Aorta (tissue), 5 donors: ENCODE measurements at places on chromosomes 7 and 10. TPM values are rescaled to one million over a fixed set of nuclear protein-coding genes. Genes with fewer than 3 reads are reported as not detected.
A peak's percentile ranks its signal among the peaks of the same experiment; 100 is the strongest.

The ACTA2 gene
- 9,611 TPM for total RNA-seq

The TMEM72 gene
- total RNA-seq, result not detected

The NKX1-2 gene
- not detected for total RNA-seq

The FKBP6 gene
- not detected for total RNA-seq

The CTAGE15 gene
- not detected for total RNA-seq

The ITIH5 gene
- 45.0 TPM for total RNA-seq

The C10orf67 gene
- total RNA-seq, result not detected

The PLXNA4 gene
- 30.1 TPM for total RNA-seq

The BTBD16 gene
- 2.4 TPM for total RNA-seq

DNA sequence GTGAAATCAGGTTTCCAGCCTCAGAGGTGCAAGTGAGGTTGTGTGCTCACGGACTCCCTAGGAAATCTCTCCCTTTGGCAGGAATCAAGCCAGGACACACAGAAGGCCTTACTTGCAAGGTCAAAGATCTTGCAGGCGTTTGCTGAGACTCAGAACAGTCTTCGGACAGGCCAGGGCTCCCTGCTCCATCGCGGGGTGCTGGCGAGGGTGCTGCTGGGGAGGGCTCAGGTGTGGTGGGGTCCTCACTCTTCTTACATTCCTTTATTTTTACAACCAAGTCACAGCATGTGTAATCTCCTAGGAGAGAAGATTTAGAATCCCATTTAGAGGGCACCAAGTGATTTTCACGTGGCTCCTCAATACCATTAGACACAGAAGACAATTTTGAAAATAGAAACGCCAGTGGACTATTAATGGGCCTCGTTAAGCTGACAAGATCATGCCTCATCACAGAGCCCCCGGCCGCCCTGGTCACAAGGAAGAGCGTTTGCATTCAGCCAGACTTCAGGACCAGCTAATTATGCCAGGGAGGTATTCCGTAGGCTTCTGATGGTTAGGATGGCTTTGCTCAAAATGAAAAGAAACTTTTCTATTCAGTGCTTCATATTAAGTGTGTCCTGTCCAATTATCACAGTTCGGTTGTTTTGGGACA lies 73.1 kb upstream of the ADAM12 start:
- H3K27me3 ChIP-seq, result no peaks in the 10 kb centered on the region
- no peak overlapping the region for H3K4me3 ChIP-seq
- H3K4me1 ChIP-seq, result no peaks in the 10 kb centered on the region
- DNase-seq, result no peak

DNA sequence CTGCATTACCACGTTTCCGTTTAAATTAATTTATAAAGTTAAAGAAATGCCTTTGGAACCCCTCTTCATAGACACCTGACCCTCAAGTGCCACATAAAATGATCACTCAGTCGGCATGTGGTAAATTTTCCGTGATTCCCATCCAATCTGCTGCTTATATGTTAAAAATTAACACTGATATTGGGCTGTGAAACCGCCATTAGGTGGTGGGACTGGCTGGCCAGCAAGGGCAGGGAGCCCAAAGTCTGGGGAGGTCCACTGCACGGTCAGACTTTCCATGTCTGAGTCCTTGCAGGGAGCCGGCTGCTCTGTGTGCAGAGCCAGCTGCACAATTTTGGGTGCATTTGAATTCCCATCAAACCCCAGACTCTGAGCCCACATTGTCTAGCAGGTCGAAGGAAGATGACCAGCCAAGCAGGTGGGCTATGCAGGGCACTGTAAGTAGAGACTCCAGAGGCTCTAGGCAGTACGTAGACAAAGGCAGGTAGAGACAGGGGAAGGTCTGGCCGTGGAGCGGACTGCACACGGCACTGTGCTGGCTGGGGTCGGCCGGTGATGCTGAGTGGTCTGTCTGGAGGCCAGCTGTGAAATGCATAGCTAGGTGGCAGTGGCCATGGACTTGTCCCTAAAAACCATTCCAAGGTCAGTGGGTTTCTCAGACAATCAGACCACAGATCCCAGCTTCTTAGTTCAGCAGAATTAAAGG lies 122.9 kb downstream of the SH3PXD2A start:
- no peak overlapping the region for H3K4me3 ChIP-seq
- H3K4me1 ChIP-seq, result no peaks in the 10 kb centered on the region
- H3K36me3 ChIP-seq, result no peaks in the 10 kb centered on the region
- H3K27ac ChIP-seq, result no peak overlapping the region
- no peak for DNase-seq

GRCh38 chr7:55537458-55537990 lies 34.8 kb downstream of the VOPP1 start:
- DNase-seq, result no peak
- H3K36me3 ChIP-seq, result no peaks in the 10 kb centered on the region
- H3K4me3 ChIP-seq, result no peak overlapping the region
- no peaks in the 10 kb centered on the region for H3K27me3 ChIP-seq
- H3K27ac ChIP-seq, result no peak overlapping the region

GRCh38 chr10:80407812-80408241 lies 524 bp upstream of the PRXL2A start:
- no peak for DNase-seq
- no peaks in the 10 kb centered on the region for H3K4me1 ChIP-seq
- H3K4me3 ChIP-seq, result peak overlapping the region; percentile 76
- no peak overlapping the region for H3K27ac ChIP-seq
- H3K36me3 ChIP-seq, result no peaks in the 10 kb centered on the region

GRCh38 chr10:69861251-69862240 lies 59.8 kb downstream of the COL13A1 start:
- no peaks in the 10 kb centered on the region for H3K36me3 ChIP-seq
- no peak for DNase-seq
- H3K4me3 ChIP-seq, result no peak overlapping the region
- no peaks in the 10 kb centered on the region for H3K4me1 ChIP-seq

GRCh38 chr7:128123291-128124037 lies 92.2 kb upstream of the LRRC4 start:
- H3K4me3 ChIP-seq, result no peak overlapping the region
- DNase-seq, result no peak
- no peaks in the 10 kb centered on the region for H3K27me3 ChIP-seq
- H3K4me1 ChIP-seq, result no peaks in the 10 kb centered on the region
- H3K36me3 ChIP-seq, result no peaks in the 10 kb centered on the region

- no peaks in the 10 kb centered on the region for H3K36me3 ChIP-seq
- H3K4me1 ChIP-seq, result no peaks in the 10 kb centered on the region
- no peak overlapping the region for H3K4me3 ChIP-seq
- no peaks in the 10 kb centered on the region for H3K27me3 ChIP-seq
Measured at GRCh38 chr10:113390896-113391295, 162.0 kb upstream of the HABP2 start.

GRCh38 chr10:116395223-116395985 lies 32.2 kb upstream of the PNLIPRP3 start:
- H3K27me3 ChIP-seq, result no peaks in the 10 kb centered on the region
- no peak for DNase-seq
- no peaks in the 10 kb centered on the region for H3K36me3 ChIP-seq

GRCh38 chr7:92674379-92674778 lies 84.2 kb upstream of the FAM133B start:
- H3K4me3 ChIP-seq, result no peak overlapping the region
- DNase-seq, result no peak
- no peak overlapping the region for H3K27ac ChIP-seq
- H3K36me3 ChIP-seq, result no peaks in the 10 kb centered on the region
- H3K27me3 ChIP-seq, result no peaks in the 10 kb centered on the region
- no peaks in the 10 kb centered on the region for H3K4me1 ChIP-seq

DNA sequence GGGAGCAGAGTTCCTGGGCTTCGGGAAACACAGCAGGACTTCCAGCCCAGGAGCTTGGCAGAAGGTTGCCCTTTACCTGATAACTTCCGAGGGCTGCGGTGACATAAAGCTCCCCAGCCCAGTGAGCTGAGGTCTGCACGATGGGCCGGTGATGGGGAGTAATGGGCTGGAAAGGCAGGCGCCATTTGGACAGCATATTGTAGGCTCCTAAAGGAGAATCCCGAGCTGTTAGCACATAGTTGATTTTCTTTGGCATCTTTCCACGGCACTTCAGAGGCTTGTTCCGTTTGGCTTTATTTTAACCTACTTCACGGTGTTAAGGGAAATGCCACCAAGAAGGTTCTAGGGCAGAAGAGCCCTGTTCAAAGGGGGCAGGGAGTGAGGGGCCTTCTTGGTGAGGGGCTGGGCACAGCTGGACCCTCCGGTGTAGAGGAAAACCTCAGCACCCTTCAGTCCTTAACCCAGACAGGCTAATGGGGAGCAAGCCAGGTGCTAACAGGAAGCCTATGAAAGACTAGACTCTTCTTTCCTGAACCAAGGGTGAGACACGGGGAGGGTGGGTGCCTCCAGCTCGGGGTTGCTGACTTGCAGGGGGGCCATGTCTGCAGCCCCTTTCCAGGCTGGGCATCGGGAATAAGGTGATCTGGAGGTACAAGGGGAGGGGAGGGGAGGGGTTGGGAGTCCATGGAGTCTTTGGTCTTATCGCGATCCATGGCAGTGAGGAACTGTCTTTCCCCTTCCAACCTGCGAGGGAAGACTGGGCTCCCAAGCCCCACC lies 347.7 kb downstream of the GLRX3 start:
- DNase-seq, result no peak
- H3K27ac ChIP-seq, result no peak overlapping the region
- no peak overlapping the region for H3K4me3 ChIP-seq
- no peaks in the 10 kb centered on the region for H3K27me3 ChIP-seq
- H3K36me3 ChIP-seq, result no peaks in the 10 kb centered on the region

GRCh38 chr7:30411897-30412296 lies 66.7 kb downstream of the NOD1 start:
- DNase-seq, result no peak
- no peaks in the 10 kb centered on the region for H3K27me3 ChIP-seq
- H3K4me1 ChIP-seq, result no peaks in the 10 kb centered on the region
- no peaks in the 10 kb centered on the region for H3K36me3 ChIP-seq
- no peak overlapping the region for H3K4me3 ChIP-seq
- no peak overlapping the region for H3K27ac ChIP-seq

DNA sequence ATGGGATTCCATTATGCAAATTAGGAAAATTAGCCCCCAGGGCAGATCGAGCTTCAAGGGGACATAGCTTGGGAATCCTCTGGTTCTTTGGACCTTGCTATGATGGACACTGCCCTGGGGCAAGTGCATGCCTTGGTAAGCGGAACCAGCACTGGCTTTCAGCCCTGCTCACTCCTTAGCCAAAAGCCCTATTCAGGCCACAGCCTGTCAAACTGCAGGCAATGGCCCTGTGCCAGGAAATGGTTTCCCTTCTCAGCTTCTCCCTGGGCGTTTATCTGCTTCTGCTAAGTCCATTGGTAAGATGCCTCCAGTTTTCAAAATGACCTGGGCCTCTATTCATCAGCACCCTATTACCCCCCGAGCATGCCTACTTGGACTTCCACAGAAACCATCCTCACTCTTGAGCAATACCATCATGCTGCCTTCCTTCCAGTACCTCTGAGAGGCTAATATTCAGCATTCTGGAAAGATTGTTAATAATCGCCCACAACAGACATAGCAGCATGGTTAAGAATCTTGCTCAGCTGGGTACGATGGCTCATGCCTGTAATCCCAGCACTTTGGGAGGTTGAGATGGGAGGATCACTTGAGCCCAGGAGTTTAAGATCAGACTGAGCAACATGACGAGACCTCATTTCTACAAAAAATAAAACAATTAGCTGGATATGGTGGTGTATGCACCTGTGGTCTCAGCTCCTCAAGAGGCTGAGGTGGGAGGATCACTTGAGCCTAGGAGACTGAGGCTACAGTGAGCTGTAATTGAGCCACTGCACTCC lies 918.6 kb upstream of the AUTS2 start:
- no peaks in the 10 kb centered on the region for H3K4me1 ChIP-seq
- no peaks in the 10 kb centered on the region for H3K27me3 ChIP-seq
- H3K4me3 ChIP-seq, result no peak overlapping the region
- DNase-seq, result no peak

DNA sequence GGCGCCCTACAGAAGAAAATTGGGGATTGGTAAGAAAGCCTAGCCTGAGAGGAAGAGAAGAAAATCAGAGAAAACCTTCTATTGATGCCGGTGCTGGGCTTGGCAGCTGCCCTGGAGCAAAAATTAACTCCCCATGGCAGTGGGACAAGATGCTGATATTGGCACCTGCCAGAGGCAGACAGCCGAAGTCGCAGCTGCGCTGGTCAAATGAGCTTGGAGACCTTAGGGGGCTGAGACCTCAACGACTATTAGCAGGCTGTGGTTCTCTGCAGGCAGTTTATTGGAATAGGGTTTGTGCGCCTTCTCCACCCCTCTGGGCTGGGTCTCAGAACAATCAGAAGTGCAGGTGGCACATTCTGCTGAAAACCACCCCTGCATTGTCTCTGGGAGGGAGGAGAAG lies 213.7 kb downstream of the GFRA1 start:
- no peak overlapping the region for H3K4me3 ChIP-seq
- DNase-seq, result no peak
- H3K4me1 ChIP-seq, result no peaks in the 10 kb centered on the region
- no peaks in the 10 kb centered on the region for H3K36me3 ChIP-seq

DNA sequence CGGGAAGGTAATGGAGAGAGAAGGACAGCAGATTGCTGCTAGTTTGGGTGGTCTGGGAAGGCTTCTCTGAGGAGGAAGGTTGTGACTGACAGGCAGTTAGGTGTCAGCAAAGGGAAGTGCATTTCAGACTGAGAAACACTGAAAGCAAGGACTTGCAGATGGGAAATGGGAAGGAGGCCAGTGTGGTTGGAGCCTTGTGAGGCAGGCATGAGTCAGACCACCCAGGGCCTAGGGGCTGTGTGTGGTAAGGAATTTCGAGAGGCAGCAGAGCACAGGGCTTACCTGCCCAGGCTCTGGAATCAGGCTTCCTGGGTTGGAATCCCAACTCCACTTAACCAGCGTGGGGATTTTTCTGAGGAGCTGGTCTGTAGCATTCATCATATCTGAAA lies 53.5 kb downstream of the NRF1 start:
- DNase-seq, result no peak
- H3K4me3 ChIP-seq, result no peak overlapping the region
- H3K27ac ChIP-seq, result no peak overlapping the region
- H3K4me1 ChIP-seq, result no peaks in the 10 kb centered on the region

GRCh38 chr7:142353147-142354060 lies 95.5 kb upstream of the PRSS58 start:
- no peaks in the 10 kb centered on the region for H3K27me3 ChIP-seq
- no peak for DNase-seq
- no peak overlapping the region for H3K4me3 ChIP-seq
- no peak overlapping the region for H3K27ac ChIP-seq
- no peaks in the 10 kb centered on the region for H3K4me1 ChIP-seq

DNA sequence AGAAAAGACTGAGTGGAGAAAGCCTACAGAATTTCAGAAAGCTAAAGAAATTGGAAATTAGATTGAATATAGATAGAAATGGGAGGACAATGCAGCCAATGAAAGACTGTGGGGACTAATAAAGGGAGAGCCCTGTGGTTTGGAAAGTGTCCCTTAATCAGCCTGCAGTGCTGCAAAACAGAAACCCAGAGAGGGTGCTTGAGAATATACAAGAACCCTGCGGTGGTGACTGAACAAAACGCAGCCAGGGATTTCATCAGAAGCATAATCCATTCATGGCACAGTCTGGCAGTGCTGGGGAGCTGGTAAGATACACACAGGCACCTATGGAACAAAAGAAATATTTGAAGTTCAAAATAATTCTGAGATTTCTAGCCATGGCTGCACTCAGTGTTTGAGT lies 19.1 kb downstream of the CEP41 start:
- H3K27ac ChIP-seq, result no peak overlapping the region
- H3K4me3 ChIP-seq, result no peak overlapping the region
- H3K4me1 ChIP-seq, result no peaks in the 10 kb centered on the region
- no peaks in the 10 kb centered on the region for H3K36me3 ChIP-seq
